ENCODE measurements at places on chromosomes 5 and 9. TPM values are rescaled to one million over a fixed set of nuclear protein-coding genes. Genes with fewer than 3 reads are reported as not detected.

EIF4EBP3 gene
- total RNA-seq, result 13.8 TPM

PCDHGA8 gene
- 0.09 TPM for total RNA-seq

LCN6 gene
- total RNA-seq, result not detected

IL13 gene
- total RNA-seq, result 231 TPM

CKMT2 gene
- total RNA-seq, result not detected

NR5A1 gene
- not detected for total RNA-seq

NUDT12 gene
- 2.4 TPM for total RNA-seq

TXNDC8 gene
- not detected for total RNA-seq

SPAG8 gene
- 0.21 TPM for total RNA-seq

FBP1 gene
- not detected for total RNA-seq

DDX4 gene
- total RNA-seq, result 0.19 TPM

SH2D3C gene
- total RNA-seq, result 22.2 TPM

FOXD4L6 gene
- not detected for total RNA-seq

SYNPO gene
- not detected for total RNA-seq

ANKDD1B gene
- total RNA-seq, result 0.40 TPM

RAB24 gene
- total RNA-seq, result 22.2 TPM

UNC13B gene
- total RNA-seq, result 0.51 TPM

DNA sequence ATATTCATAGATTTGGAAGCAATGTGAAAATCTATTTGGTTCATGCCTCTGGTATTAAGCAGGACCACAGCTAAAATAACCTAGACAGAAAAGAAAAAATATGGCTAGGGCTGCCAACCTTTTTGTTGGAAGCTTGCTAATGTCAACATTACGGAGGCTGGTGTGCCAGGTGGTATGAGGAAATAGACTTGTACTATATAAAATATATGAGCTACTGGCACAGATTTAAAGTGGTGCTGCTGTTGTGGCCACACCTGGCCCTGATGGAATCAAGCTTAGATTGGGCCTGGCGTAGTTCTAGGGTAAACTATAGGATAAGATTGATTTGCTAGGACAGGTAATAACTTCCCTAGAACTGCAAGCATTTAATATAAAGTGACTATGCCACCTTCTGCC is 10.6 kb upstream of the PARP8 start:
- DNase-seq, result peak; percentile 25

GRCh38 chr9:88388203-88388885 is at the start of gene SPIN1:
TSS of gene SPIN1 (plus strand) at chr9:88388444. CDS start at chr9:88426540, 38,096 bp downstream.
- DNase-seq, result peak; percentile 95

- no peak for DNase-seq
These were observed 50.0 kb downstream of the DAPK1 start for GRCh38 chr9:87547671-87548081.

GRCh38 chr9:4011054-4011453 is 288.8 kb downstream of the GLIS3 start:
- DNase-seq, result peak; percentile 33

GRCh38 chr5:68395926-68396511 is 180.5 kb downstream of the PIK3R1 start:
- peak; percentile 54 for DNase-seq

GRCh38 chr5:123800640-123801039 is 288.7 kb downstream of the CSNK1G3 start:
- no peak for DNase-seq

DNA sequence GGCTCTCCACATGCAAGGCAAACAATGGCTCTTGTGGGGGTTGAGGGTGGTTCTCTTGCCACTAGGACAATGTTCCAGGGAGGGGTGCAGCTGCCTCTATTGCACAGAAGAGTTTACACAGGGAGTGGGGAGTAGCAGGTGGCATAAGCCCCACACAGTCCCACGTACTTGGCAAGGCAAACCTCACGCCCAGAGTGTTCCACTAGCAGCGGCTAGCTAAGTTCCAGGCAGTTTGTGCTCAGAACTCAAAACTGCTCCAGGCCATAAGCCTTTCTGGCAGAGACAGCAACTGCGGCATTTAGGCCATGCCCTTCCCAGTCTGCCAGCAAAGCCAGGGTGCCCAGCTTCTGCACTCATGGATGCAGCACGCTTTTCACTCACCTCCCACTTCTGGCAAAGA is 29.0 kb upstream of the BTNL3 start:
- DNase-seq, result no peak

- no peak for DNase-seq
These were observed 53.0 kb downstream of the TEK start for GRCh38 chr9:27162045-27162444.

GRCh38 chr5:114252226-114252625 is 109.6 kb upstream of the KCNN2 start:
- DNase-seq, result no peak

GRCh38 chr5:173841710-173842109 is 46.4 kb upstream of the CPEB4 start:
- no peak for DNase-seq

DNA sequence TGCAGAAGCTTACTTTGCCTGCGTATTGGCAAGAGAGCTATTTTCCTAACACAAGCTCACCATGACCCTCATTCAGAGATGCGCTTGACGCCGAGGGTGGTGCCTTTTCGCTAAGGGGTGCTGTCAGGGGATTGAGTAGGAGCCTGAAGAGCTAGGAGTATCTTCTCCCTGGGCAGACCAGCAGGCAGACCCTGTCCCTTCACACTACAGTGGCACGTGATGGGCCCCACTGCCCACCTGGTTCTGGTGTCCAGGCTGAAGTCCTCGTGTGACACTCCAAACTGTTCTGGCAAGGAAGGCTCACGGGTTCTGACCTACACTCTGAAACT is 198.3 kb downstream of the AUH start:
- no peak for DNase-seq

- DNase-seq, result no peak
These were observed 20.0 kb downstream of the CEMIP2 start for GRCh38 chr9:71748280-71748743.

DNA sequence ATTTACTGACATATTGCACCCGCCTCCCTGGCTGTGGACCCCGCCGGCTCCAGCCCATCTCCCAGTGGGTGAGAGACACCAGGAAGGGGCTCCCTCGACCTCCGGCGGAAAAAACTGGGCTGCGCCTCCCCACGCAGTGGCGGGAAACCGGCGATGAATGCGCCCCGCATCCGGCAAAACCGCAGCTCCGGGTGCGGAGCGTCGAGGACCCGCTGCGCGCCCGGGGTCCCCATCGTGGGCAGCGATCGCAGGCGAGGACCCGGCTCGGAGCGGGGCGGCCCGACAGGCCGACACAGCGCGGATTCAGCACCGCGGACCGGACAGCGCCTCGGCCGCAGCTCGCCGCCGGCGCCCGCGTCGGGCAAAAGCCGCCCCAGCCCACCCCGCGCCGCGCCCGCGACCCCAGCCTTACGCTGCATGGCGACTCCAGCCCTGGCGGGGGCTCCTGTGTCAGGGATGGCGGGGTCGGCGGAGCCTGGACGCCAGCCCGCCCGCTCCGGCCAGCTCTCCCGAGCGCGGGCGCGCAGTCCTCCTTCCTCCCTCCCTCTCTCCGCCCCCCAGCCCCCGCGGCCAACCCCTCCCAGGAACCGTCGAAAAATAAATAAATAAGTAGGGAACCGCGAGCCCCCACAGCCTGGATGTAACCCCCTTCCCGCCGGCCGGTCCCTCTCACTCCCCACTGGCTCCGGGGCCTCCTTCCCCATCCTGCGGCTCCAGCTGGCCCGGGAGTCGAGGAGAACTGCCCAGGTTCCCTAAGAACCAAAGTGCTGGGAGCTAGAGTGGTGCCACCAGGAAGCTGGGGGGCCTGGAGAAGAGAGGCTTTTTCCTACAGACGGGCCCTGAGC is 3.1 kb downstream of the LHX3 start:
- peak; percentile 74 for DNase-seq

DNA sequence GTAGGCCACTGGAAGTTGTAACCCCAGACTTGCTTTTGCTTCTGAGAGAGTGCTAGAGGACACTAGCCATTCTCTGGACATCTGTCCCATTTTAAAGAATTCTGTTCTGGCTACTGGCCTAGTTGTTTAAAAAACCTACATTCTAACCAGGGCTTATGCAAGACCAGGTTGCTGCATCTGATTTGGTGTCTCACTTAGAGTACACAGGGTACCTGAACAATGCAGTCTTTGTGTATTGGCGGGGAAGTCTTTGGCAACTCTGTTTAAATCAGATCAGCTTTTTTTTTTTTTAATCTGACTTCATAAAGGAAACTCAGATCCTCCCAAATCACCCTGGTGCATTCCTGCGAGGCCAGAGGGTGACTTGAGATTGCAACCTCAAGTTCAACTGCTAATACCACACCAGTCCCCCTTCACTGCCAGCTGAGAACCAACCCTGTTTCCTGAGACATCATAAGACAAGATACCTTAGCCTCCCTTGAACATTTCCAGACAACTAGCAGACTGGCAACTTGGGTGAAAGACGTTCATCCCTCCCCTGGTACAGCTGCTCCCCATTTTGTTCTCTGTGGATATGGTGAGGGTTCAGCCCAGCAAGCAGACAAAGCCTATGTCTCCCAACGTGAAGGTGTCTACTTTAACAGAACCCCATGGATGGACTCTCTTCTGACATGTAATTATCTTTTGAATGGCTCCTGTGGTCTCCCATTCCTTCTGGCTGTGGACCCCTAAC is 27.0 kb downstream of the SKP1 start:
- peak; percentile 57 for DNase-seq

- DNase-seq, result no peak
These were observed 7.9 kb downstream of the AMACR start for GRCh38 chr5:33999978-34000377.

DNA sequence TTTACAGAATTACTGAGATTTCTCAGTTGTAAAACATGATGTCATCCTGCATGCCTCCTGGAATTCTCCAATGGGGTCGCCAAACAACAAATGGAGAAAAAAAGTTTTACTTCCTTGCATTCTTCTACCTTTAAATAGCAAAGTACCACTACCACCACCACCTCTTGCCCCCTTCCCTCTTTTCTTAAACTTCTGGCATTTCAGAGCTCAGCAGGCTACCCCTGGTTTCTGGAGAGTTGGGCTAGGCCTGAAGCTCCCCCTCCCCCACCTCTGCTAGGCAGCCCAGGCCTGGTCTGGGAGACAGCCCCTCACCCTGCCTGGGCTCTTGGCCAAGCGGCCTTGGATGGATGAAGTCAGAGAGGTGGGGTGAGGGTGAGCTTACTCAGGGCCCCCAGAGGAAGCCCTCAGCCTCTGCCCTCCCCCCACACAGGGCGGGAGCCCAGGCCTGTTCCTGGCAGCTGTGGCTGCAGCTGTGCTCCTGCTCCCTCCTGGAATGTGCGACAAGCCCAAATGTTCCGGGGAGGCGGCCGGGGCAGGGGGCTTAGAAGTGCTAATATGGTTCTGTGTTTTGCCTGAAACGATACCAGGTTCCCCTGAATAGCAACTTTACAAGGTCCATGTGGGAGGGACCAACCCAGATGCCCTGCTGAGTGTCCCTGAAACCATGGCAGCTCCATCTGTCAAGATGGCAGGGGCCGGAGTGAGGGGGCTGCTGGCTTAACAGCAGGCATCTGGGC is 6.0 kb upstream of the CCIN start:
- no peak for DNase-seq

GRCh38 chr9:25212361-25212760 is 465.9 kb downstream of the TUSC1 start:
- no peak for DNase-seq

- DNase-seq, result no peak
These were observed 403.5 kb upstream of the TYRP1 start for GRCh38 chr9:12289711-12290110.

DNA sequence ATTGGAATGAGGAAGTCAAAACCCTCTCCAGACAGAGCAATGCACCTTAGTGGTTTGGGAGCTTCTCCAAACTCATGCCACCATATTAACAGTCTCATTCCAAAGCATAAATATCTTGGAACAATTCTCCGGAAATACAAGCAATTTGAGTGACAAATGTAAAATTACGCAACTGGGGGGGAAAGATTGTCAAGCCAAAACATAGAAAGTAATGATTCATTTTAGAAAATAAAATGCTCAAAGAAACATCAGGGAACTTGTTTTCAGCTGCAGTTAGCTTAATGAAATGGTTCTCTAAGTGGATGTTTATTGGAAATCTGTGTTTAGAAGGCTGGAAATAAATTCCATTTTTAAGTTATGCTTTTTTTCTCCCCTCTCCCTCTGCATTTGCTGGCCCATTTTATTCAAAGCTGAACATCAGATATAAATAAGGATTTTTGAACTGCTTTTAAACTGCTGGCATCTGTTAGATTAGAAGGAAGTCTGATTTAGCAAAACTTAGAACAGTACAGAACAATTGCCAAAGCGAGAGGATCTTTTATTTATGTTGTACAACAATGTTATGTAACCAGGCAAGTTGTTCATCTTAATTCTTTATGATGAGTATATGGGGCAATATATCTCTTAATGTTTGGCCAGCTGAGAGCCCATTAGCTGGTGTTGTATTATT is 551.9 kb downstream of the PRELID2 start:
- DNase-seq, result no peak

GRCh38 chr9:126833710-126834345 is 26.6 kb upstream of the ZBTB34 start:
- no peak for DNase-seq

GRCh38 chr9:106969696-106970095 is 106.7 kb downstream of the ZNF462 start:
- no peak for DNase-seq

- no peak for DNase-seq
These were observed 7.0 kb upstream of the SUB1 start for GRCh38 chr5:32578363-32578762.

GRCh38 chr5:132013006-132013689 is 1.7 kb upstream of the ACSL6 start:
- DNase-seq, result no peak

- no peak for DNase-seq
These were observed 32.9 kb downstream of the PRRX2 start for GRCh38 chr9:129698254-129698757.

DNA sequence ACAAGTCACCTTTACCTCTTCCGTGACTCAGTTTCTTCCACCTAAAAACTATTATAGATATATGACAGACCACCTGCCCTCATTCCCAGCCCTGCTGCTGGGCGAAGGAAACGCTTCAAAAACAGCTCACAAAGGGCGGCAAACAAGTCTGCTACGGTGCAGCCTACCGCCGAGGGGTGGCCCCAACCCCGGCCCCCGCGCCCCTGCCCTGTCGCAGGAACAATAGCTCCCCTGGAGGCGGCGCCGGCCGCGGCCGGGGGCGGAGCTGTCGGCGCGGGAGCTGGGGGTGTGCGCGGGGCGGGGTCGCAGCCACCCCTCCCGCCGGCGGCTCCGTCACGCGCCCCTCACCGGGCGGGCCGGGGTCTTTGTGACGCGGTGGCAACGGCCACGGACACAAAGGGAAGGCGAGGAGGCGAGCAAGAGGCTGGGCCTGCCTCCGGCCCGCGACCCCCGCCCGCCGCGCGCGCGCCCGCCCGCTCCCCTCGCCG is at the start of gene TMEFF1:
Gene TMEFF1 (plus strand): TSS at position 362 of the 488 bp plus-strand sequence. CDS start 396 bp downstream, outside the sequence.
- peak; percentile 80 for DNase-seq

DNA sequence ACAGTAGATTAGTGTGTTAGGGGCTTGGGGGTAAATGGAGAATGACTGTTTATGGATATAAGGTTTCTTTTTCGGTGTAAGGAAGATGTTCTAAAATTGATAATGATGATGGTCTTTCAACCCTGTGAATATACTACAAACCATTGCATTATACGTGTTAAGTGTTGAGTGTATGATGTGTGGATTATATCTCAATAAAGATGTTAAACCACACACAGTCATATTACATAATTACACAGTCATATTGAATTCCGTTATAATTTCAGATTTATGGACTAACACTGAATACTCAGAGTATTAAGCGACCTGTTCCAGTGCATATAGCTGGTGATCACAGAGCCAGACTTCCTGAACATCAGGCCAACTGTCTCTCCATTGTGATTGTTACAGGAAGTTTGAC is 68.1 kb downstream of the F2RL2 start:
- DNase-seq, result no peak

- no peak for DNase-seq
These were observed 113.0 kb upstream of the ANKRD55 start for GRCh38 chr5:56346044-56346710.
